ENCODE measurements at places on chromosomes 5 and 9.

GRCh38 chr5:122790354-122791103 lies 15.6 kb downstream of the SNX2 start:
- DNase-seq = no peak

GRCh38 chr9:89843591-89843990 lies 238.8 kb downstream of the GADD45G start:
- no peak for DNase-seq

DNA sequence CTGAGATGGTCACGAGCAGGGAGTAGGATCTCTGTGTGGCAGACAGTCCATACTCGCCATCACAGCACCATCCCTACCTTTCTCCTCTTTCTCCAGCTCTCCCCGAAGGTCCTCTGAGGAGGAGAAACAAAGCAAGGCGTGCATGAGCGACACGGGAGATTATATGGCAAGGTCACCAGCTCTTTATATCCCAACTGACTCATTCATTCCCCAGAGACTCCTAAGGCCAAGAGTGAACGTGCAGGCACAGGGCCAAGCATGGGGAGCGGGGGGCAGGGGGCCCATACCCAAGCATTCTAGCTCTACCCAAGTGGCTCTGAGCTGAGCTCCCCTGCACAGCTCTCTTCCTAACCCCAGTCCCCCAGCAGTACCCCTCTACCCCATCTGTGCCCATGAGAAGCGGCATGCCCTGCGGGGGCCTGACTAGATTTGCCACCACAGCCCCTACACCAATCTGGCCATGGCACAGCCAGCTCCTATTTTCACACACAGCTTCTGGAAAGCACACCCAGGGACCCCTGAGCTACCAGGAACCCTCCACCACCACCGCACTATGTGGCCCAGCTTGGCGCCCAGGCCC lies 6.8 kb downstream of the TRIM7 start:
- DNase-seq = no peak

DNA sequence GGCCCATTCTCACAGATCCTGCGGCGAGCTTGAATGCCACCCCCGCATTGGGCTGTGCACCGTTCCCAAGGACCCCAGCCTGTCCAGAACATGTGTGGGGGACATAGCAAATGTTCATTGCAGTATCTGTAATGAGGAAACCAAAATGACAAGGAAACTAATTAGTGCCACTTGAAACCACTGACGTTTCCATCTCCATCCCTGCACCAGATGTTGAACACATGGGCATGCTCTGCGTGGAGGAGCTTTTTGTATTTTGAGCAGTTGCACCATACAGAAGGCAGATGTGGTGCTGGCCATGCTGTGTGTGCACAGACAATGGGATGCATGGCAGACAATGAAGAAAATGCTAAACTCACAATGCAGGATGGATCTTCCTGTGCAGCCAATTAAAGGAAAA lies 437.7 kb downstream of the SEMA5A start:
- no peak for DNase-seq

- no peak for DNase-seq
These were observed 425.6 kb downstream of the RASEF start for GRCh38 chr9:82637368-82637767.

GRCh38 chr9:112248722-112249121 lies 73.6 kb upstream of the SUSD1 start:
- DNase-seq = no peak

DNA sequence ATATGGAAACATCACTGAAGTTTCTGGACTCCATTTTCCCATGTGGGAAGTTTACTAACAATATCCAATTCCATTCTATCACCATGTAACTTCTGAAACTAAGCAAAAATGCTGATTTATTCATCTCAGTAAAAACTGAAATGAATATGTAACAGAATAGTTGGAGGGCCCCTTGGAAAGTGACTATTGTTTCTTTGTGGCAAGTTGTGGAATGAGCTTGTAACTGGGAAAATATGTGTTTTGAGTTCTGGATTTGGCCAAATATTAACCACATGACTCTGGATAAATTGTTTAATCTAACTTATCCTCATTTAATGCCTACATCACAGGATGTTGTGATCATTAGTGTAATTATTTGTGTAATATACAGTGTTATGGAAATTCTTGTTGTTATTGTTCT lies 619.3 kb downstream of the TLE4 start:
- no peak for DNase-seq

DNA sequence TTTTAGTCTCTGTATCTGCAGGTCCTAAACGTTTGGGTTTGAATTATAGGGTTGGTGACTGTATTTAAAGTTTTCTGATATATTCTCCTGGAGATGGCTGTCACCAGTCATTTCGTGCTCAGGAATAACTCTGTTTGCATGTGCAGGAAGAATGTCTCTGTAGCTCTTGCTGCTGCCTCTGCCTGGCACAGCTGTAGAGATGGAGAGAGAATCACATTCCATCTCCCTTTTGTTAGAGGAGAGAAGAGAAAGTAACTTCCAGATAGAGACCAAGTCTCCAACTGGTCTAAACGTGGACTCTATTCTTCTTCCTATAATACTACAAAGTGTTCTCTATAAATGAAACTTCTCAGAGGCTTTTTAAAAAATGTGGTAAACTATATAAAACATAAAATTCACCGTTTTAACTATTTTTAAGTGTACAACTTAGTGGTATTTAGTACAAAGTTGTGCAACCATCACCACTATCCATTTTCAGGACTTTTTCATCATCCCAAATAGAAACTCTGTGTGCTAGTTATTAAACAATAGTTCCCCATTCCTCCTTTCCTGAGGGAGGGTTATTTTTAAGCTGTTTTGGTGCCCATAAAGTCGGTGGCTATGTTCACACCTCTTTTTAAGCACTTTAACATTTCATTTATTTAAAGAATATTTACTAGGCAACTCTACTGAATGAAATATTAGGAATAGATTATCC lies 20.7 kb upstream of the STARD4 start:
- DNase-seq = no peak

DNA sequence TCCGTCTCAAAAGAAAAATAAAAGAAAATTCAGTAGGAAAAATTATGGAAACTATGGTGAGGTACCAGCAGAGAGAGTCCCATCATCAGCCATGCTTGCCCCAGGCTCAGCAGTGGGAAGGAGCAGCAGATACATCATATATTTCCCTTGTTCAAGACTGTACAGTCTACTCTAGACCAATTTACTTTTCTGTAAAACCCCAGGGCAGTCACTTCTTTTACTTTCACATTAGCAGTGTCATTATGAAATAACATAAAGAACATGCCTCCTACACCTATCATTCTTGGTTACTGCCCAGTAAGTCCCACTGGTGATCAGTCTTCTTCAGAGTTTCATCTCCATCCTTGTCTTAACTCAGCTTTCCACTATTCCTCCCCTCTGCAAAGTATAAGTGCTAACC lies 1145.0 kb downstream of the MAT2B start:
- DNase-seq = no peak

GRCh38 chr9:94734054-94734754 lies 7.7 kb downstream of the AOPEP start:
- no peak for DNase-seq
